ENCODE measurements at places on chromosomes 12 and 14.

DNA sequence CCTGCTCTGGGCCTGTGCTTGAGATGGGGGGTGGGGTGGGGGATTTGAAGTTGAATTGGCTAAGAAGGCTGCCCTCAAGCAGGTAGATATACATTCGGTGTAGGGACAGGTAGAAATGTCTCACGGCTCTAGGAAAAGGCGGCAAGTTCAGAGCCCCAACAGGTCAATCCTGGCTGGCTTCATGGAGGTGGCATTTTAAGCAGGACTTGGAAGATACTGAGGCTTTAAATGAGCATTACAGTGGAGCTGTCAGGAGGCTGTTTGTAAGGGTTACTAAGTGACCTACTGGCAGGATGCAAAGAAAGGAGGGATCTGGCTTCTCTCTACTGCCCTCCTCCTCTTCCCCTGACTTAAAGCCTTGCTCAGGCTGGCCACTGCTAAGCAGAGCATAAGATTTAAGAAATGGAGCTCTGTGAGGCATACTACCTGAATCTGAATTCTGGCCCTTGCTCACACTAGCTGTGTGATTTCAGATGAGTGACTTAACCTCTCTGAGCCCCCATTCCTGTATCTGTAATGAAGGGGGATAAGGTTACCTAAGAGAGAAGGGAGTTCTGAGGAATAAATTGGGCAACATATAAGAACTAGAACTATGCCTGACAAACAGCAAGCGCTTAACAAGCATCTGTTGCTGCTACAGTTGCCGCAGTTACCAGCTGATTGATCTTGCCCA lies 61.6 kb downstream of the SLC24A4 start:
- no peak for DNase-seq

GRCh38 chr12:2029851-2030250 lies 22.9 kb upstream of the CACNA1C start:
- no peak for DNase-seq

- no peak for DNase-seq
These were observed 9.3 kb upstream of the B4GALNT3 start for GRCh38 chr12:450438-450837.

DNA sequence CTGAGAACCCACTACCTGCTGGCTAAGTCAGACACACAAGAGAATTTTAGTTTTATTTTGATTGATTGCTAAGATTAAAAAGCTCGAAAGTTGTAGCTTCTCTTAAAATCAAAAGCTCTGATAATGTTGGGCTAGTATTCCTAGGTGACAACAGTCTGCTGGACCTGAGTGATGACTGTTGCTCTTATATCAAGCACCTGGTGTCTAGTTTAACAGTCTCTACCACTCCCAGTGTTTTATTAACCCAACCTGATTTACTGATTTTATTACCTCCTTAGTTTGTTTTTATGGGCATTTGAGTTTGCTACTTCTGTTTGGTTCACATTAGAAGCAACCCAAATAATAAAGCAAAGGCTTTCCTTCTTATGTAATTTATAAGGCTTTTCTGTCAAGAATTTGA lies 41.8 kb downstream of the ATP6V1D start:
- no peak for DNase-seq

- DNase-seq: no peak
These were observed 47.3 kb downstream of the PRKAB1 start for GRCh38 chr12:119715268-119715620.

GRCh38 chr12:6948873-6949594 lies 2.1 kb upstream of the PTPN6 start:
- DNase-seq: peak; percentile 66

DNA sequence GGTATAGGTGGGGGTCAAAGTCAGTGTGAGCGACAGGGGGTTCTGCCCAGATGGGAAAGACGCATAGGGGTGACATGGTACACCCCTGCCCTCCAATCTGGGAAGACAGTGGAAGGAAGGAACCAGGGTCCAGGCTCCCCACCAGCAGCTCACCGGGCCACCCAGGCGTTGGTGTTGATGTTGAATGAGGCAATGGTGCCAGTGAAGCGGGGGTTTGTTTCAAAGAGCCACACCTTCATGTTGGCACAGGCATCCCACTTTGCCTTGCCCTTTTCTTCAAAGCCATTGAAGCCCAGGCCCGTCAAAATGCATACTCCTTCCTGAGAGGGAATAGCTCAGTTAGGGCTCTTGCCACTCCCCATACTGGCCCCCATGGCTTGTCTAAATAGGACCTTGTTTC lies 7.5 kb downstream of the EMG1 start:
- DNase-seq: no peak

DNA sequence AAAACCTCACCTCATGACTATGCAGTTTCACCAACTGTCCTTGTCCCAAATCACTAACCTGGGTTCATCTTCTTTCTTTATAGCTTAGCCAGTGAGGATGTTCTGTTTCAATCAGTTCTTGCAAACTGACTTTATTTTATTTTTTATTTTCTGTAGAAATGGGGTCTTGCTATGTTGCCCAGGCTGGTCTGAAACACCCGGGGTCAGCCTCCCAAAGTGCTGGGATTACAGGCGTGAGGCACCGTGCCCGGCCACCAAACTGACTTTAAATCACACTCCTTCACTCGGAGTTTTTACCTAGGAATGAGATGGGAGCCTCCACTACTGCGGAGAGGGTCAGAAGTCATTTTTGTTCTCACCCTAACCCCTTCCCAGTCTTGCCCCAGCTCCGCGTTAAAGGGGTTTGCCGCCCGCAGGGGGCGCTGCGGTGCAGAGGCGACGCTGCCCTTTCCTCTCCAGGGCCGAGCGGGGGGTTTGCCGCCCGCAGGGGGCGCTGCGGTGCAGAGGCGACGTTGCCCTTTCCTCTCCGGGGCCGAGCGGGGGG lies 7.0 kb upstream of the B4GALNT3 start:
- no peak for DNase-seq

GRCh38 chr14:70366911-70367310 lies 7.4 kb upstream of the COX16 start:
- no peak for DNase-seq

GRCh38 chr12:115312901-115313300 lies 628.9 kb upstream of the TBX3 start:
- DNase-seq: no peak

DNA sequence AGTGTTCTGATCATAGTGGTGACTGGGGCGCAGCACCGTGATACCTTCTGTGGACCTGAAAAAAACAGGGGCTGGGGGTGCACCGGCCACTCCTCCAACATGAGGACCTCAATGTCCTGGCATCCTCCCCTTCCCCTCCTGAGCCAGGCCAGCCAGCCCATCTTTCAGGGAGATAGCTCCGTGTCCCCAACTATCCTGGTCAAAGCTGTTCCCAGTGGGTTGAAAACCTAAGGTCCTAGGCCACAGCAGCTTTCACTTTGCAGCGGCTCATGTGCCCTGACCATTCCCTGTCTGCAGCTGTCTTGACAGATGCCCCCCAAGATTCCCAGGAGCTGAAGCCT lies 75.7 kb downstream of the BCL11B start:
- no peak for DNase-seq

DNA sequence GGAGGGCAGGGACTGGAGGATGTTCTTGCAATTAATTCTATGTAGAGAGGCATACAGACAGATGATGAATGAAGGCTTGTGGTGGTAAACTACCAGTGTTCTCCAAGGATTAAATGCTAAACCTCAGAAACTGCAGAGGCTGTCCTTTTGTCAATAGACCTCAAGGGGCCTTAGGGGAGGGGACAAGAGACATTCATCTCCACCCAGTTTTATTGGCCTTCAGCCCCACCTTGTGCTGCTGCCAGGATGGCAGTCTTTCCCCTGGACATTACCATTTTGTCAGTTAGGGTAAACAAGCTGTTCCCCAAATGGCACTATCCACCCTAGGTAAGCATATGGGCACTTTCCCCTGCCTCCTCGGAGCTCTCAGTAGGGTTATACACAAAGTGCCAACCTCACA lies 4.9 kb upstream of the SMAGP start:
- no peak for DNase-seq

- no peak for DNase-seq
These were observed 9.4 kb downstream of the RNF41 start for GRCh38 chr12:56212361-56212760.

DNA sequence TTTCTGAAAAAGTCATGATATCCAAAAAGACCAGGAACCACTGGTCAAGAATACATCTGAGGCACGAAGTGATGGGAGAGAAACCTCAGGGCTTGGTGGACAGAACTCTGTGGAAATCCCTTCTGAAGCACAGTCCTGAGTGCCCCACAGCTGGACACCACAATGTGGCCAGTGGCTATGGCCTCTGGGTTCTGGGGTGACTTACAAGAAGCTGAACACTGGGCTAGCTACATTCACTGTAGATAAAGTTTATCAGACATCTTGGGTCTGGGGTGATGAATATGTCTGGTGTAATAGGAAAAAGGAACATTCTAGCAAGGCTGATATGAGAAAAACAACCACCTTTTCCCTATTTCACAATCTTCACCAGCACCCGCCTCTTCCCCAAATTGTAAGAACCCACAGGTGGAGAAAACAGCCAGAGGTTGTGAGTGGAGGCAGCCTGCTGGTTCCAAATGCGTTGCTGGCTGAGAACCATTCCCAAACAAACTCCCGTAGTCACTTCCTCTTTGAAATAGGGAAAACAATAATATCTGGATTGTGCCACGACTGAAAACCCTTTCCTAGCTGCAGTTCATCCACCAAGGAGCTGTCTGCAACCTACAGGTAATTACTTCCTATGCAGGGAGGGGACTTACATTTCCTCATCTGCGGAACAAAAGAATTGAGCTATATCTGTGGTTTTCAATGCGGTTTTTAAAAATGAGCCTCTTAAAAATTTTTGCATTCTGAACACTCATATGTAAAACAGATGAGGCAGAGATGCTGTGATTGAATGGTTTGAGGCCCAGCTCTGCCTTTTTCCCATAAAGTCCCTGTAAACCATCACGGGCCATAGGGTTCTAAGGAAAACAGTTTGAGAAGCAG lies 193.6 kb downstream of the SLC41A2 start:
- DNase-seq: no peak

GRCh38 chr12:14303661-14304155 lies 61.8 kb upstream of the ATF7IP start:
- DNase-seq: no peak
